Epithelial cell of esophagus (primary cell): ENCODE measurements at places on chromosomes 6 and 20.

DNA sequence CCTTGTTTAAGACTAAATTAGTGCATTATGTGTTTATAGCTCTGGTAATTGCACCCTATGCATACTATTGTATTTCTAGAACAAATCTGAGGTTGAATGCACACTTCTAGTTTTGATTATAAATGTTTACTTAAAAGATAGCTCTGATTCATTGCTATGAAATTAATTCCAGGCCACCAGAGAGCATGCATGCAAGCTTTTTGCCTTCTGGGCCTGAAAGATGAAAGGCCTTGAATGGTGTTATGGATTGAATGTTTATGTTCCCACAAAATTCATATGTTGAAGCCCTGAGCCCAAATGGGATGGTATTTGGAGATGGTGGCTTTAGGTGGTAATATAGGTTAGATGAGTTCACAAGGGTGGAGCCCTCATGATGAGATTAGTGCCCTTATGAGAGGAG, 695.0 kb upstream of the MAP3K7 start:
- DNase-seq, result no peak

GRCh38 chr20:33875055-33875454, 63.9 kb downstream of the CHMP4B start:
- no peak for DNase-seq

DNA sequence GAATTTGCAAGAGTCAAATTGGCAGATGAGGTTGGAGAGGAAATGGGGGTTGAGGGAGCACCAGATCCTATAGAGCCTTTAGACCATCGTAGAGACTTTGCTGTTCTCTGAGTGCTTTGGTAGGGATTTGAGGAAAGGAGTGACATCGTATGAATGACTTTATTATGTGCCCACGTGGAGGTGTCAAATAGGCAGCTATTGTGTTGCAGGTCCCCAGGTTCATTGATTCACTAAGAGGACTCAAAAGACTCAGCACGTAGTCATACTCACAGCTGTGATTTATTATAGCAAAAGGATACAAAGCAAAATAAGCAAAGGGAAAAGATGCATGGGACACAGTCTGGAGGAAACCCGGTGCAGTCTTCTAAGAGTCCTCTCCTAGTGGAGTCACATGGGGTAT, 2.2 kb downstream of the MTRES1 start:
- DNase-seq, result no peak

GRCh38 chr6:100517633-100518032, 52.9 kb upstream of the SIM1 start:
- no peak for DNase-seq

DNA sequence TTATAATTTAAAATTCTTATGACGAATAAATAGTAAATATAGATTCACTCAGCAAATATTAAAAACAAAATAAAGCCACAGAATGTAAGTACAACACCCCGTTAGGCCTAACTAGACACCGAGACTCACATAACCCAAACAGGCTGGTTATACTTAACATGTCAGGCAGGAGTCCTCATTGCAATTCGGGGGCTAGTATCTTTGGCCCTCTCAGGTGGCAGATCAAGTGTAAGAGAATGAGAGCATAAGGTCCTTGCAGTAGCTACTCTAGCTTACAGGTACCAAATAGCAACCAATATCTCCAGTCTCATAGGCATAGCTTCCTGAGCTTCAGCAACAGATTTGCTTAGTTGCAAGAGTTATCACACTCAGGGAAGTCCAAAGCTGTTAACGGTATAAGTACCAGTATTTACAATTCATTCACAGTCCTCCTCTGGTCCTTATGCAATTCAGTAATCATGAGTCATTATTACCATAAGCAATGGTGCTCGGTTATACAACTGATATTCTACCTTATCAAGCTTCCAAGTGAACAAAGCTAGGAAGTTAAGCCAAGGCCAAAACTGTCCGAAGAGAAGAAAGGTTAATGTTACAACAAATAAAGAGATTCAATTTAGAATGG, 20.1 kb downstream of the REV3L start:
- DNase-seq, result peak; percentile 71

- DNase-seq, result no peak
Measured at GRCh38 chr6:36201612-36202011, 5.1 kb downstream of the BRPF3 start.

DNA sequence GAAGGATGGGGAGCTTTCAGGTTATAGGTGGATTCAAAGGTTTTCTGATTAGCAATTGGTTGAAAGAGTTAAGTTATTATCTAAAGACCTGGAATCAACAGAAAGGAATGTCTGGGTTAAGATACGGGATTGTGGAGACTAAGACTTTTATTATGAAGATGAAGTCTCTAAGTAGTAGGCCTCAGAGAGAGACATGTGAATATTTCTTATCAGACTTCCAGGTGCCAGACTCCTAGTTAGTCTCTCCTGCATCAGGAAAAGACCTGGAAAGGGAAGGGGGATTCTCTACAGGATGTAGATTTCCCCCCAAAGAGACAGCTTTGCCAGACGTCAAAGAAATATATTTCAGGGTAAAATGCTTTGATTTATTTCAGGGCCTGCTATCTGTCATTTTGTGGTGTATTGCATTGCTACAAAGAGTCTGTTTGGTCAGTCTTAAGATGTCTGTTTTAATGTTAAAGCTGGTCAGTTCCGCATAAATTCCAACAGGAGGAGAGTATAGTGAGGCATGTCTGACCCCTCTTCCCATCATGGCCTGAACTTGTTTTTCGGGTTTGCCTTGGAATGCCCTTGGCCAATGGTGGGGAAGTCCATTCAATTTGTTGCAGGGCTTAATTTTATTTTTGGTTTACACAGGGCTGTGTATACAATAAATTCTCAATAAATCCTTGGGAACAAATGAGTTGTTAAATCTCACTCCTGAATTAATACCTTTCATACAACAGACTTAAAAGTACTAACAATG, 103.4 kb upstream of the RALGAPA2 start:
- no peak for DNase-seq

- DNase-seq, result peak; percentile 32
Measured at GRCh38 chr20:19256085-19256484, 43.6 kb downstream of the SLC24A3 start.

GRCh38 chr6:113412589-113413357, 444.4 kb upstream of the MARCKS start:
- peak; percentile 36 for DNase-seq

GRCh38 chr6:1600063-1600763, 9.5 kb upstream of the FOXC1 start:
- no peak for DNase-seq

GRCh38 chr6:26377719-26378118, 5.2 kb upstream of the BTN2A2 start:
- no peak for DNase-seq

DNA sequence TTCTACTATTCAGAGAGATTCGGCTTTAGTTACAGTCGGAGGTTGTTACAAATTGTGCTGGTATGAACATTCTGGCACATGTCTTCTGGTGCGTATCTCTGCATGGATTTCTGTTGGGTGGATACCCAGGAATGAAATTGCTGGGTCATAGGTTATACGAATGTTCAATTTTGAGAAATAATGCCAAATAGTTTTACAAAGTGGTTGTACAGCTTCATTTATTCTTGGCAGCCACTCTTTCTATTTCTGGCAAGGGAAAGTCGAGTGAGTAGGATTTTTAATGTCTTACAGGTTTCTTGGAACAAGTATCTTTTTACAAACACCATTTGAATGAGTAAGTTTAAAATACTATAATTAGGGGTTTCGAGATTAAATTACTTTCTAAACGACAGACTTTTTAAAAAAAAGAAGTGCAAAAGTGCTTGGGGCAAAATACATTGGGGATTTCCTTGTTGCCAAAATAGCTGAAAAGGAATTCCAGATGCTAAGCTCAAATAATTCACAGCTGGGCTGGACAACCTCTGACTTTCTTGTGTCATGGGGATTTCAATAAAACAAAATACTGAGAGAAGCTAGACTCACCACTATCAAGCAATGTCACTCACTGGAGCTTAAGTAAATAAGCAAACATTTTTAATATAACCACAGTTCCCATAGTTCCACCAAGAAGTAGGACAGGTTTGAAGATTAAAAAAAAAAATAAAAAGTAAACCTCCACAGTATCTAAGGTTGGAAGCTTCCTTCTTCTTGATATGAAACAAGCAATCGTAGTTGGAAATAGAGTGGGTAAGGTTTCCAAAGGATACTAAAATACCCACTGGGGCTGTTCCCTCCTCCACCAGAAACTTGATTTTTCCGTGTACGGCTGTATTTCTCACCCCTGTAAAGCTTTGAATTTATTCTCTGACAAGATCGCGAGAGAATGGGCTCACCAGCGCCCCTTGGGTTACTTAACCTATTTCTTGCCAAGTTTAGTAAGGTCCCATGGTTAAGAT, 21.6 kb upstream of the GFOD1 start:
- no peak for DNase-seq

DNA sequence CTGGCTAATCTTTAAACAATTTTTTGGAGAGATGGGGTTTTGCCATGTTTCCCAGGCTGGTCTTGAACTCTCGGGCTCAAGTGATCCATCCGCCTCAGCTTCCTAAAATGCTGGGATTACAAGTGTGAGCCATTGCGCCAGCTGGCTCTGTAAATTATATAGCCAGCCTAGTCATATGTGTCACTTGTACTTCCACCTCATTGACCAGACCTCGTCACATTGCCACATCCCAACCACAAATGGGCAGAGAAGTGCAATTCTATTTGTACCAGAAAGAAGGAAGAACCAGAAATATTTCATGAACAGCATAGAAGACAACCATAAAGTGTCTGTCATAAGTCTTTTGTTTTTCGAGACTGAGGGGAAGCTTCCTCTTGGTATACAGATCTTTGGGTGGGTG, 304.9 kb upstream of the RNF24 start:
- DNase-seq, result no peak

- no peak for DNase-seq
Measured at GRCh38 chr20:2303673-2304072, 7.9 kb downstream of the TGM3 start.

DNA sequence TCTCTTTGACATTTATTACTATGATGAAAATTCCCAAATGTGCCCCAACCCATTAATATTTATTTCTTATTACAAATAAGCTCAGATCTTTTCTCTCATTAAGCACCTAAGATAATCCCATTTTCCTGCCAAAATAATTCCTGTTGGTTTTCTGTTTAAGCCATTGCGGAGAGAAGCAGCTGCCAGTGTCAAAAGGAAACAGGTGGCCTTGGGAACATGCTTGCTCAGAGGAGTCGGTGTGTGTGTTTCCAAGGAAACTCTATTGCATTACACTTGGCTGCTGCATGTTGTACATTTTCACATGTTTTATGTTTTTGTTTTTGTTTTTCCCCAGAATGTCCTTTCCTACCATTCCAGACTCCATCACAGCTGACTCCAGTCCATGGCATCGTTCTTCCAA, 56.4 kb downstream of the CD24 start:
- no peak for DNase-seq

GRCh38 chr20:9483131-9483530, 31.3 kb upstream of the LAMP5 start:
- no peak for DNase-seq

DNA sequence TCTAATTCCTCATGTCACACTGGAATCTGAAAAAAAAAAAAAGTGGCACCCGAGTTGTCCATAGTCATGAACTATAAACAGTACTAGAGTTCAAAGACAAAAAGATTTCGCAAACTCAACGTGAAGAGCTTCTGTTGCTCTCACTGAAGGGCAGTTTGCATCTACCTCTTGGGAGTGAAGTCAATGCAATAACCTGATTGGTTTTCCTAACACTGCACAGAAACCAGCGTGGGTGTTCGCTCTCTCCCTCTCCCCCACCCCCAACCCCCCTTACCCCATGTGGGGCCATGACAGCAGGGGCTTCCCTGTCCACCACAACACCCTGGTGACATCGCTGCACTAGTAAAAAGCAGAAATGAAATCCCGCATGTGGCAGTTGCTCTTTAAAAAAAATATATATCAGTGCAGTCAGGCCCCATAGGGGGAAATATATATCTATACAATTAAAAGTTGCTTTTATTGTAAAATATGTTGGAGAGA, 66.9 kb downstream of the GMPR start:
- DNase-seq, result no peak

GRCh38 chr6:12608016-12608860, 108.3 kb upstream of the PHACTR1 start:
- peak; percentile 59 for DNase-seq

DNA sequence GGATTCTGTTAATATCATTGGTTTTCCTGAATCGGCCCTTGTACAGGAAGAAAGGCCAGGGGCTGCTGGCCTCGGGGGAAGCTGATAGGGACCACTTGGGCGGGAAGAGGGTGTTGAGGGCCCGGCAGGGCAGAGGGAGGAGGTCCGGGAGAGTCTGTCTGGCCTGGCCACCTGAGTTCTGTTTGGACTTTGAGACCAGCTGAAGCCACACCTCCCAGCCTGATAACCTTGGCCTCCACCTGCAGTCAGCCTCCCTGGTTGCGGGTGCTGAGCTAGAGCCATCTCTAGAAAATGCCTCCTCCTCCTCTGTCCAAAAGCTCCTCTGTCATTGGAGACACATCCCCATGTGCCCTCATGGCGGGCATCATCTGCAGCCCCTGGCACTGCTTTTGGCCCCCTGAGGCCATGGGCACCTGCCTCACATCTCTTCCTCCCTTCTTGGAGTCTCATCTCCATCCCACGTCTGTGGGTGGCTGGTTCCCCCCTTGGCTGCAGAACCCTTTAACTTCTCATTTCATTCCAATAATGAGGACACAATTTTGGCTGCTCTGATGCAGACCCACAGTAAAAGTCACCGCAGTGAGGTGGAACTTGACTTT, 16.6 kb downstream of the APCDD1L start:
- DNase-seq, result no peak

GRCh38 chr6:89987830-89988229, 93.6 kb downstream of the GJA10 start:
- peak; percentile 63 for DNase-seq

DNA sequence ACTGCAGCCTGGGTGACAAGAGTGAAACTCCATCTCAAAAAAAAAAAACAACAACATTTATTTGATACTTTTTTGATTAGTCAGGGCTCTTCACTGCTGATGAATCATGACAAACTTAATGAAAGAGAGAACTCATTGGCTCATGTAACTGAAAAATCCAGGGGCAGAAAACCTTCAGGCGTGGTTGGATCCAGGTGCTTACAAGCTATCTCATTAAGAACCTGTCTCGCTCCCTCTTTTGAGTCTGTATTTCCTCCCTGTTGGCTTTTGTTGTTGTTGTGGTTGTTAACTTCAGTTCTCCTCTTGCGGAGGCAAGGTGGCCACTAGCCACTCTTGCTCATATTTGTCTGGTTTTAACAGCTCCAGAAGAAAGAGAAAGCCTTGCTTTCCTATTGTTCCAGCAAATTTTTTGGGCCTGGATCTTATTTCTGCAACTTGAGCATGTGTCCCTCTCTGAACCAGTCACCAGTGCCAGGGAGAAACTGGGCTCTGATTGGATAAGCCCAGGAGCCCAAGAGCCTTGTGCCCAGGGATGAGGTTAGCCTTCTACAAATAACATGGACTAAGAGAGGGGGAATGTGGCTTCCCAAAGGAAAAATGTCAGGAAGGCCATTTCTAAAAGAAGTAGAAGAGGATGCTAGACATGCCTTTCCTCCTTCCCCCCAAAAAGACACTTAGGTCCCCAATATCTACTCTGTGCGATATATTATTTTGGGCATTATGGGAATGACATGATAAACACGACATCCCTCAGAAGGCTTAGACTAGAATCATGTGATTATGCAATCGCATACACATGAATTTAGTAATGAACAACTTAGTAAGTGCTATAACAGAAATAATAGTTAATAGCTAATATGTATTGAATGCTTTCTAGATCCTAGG, 64.5 kb downstream of the PHACTR2 start:
- DNase-seq, result peak; percentile 32
